ENCODE measurements at places on chromosomes 5 and 9.

GRCh38 chr5:90264689-90265544, 144.6 kb downstream of the CETN3 start:
- no peaks in the 10 kb centered on the region for H3K4me1 ChIP-seq
- H3K36me3 ChIP-seq = no peaks in the 10 kb centered on the region
- no peaks in the 10 kb centered on the region for H3K27me3 ChIP-seq
- DNase-seq = peak; percentile 61
- no peak overlapping the region for H3K4me3 ChIP-seq

- H3K27me3 ChIP-seq = no peaks in the 10 kb centered on the region
- no peaks in the 10 kb centered on the region for H3K4me1 ChIP-seq
- H3K27ac ChIP-seq = no peak overlapping the region
- no peak for DNase-seq
Observed at GRCh38 chr9:118975736-118976135, 393.5 kb downstream of the BRINP1 start.

GRCh38 chr9:136599811-136600660, 54.2 kb upstream of the NOTCH1 start:
- DNase-seq = no peak
- no peak overlapping the region for H3K27ac ChIP-seq
- H3K4me1 ChIP-seq = no peaks in the 10 kb centered on the region

DNA sequence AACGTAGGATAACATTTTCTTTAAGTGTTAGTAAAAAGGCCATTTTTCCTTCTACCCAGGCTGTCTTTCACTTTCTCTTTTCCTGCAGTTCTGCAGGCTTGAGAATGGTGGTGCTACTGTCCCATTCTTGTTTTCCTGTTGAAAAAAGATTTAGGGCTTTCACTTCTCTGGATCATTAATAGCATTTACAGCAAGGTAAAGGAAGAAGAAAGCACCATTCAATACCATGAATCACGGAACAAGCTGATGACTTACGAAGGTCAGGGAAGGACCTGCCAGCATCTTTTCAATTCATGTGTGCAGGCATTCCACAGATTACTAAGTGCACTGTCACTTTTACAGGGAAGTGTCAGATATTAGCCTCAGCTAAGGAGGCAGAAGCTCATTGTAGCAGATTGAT, 292.8 kb downstream of the YTHDC2 start:
- no peaks in the 10 kb centered on the region for H3K36me3 ChIP-seq
- peak; percentile 0 for DNase-seq
- no peaks in the 10 kb centered on the region for H3K27me3 ChIP-seq
- H3K4me1 ChIP-seq = no peaks in the 10 kb centered on the region

DNA sequence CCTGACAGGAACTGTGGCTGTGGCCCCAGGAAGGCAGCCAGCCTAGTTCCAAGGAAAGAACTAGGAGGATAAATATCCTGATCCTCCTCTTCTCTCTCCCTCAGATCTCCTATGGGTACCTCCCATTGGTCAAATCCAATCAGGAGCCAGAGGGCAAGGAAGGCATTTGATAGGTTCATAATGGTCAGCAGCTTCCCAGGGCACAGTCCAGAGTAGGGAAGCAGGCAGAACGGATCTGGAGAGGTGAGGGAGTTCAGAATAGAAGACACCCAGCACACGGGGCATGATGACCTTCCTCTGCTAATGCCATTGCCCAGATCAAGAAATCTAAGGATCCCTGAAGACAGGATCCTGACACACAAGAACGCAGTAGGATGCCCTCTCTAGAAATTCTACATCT, 8.6 kb downstream of the ABLIM3 start:
- no peaks in the 10 kb centered on the region for H3K36me3 ChIP-seq
- no peaks in the 10 kb centered on the region for H3K4me1 ChIP-seq
- H3K27ac ChIP-seq = no peak overlapping the region
- H3K4me3 ChIP-seq = no peak overlapping the region
- no peak for DNase-seq

GRCh38 chr9:122088880-122089706, 4.0 kb downstream of the TTLL11 start:
- no peaks in the 10 kb centered on the region for H3K27me3 ChIP-seq
- H3K36me3 ChIP-seq = no peaks in the 10 kb centered on the region
- no peak for DNase-seq
- no peak overlapping the region for H3K4me3 ChIP-seq
- H3K27ac ChIP-seq = no peak overlapping the region

DNA sequence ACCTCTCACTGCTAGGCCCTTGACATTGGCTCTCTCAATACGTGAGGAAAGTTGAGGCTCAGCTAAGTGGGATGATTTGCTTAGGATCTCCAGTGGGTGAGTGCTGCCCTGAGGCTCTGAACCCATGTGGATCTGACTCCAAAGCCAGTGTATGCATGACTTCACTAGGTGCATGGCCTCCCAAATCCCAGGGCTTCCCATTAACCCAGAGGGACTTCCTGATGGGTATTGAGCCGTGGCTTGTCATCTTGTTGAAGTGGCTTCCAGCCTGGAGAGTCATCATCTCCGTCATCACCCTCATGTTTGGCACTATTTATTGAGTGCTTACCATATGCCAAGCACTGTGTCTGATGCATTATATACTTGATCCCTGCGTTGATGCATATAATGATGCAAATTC, 37.3 kb upstream of the TEX48 start:
- no peak overlapping the region for H3K27ac ChIP-seq
- H3K36me3 ChIP-seq = no peaks in the 10 kb centered on the region
- no peak overlapping the region for H3K4me3 ChIP-seq
- no peaks in the 10 kb centered on the region for H3K4me1 ChIP-seq

DNA sequence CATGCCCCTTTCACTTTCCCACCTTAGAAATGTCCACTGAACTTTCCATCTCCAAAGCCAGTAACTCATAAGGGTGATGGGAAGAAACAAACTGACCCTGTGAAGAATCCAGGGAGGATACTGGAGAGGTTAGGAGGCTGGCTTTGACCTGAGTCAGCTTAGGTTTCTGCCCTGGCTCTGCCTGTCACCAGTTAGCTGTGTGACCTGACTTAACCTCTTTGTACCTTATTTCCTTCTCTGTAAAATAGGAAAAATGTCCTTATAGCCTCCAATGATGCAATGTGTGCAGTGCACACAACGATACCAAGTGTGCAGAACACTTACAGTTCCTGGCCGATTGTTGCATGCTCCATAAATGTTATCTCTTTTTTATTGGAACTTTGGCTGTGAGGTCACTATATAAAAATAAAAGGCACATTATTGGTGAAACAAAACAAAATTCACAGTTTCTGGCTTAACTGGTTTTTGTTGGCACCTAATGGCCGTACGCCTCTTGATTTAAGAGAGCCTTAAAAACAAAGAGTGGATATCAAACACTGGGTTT, 37.8 kb downstream of the GABRP start:
- no peak overlapping the region for H3K4me3 ChIP-seq
- no peaks in the 10 kb centered on the region for H3K4me1 ChIP-seq
- H3K36me3 ChIP-seq = no peaks in the 10 kb centered on the region
- H3K27me3 ChIP-seq = no peaks in the 10 kb centered on the region

GRCh38 chr5:140408750-140409241, 7.2 kb downstream of the ANKHD1 start:
- H3K27ac ChIP-seq = no peak overlapping the region
- no peak overlapping the region for H3K4me3 ChIP-seq
- DNase-seq = no peak
- H3K27me3 ChIP-seq = no peaks in the 10 kb centered on the region
- peaks cover 16% of the 10 kb centered on the region for H3K4me1 ChIP-seq

DNA sequence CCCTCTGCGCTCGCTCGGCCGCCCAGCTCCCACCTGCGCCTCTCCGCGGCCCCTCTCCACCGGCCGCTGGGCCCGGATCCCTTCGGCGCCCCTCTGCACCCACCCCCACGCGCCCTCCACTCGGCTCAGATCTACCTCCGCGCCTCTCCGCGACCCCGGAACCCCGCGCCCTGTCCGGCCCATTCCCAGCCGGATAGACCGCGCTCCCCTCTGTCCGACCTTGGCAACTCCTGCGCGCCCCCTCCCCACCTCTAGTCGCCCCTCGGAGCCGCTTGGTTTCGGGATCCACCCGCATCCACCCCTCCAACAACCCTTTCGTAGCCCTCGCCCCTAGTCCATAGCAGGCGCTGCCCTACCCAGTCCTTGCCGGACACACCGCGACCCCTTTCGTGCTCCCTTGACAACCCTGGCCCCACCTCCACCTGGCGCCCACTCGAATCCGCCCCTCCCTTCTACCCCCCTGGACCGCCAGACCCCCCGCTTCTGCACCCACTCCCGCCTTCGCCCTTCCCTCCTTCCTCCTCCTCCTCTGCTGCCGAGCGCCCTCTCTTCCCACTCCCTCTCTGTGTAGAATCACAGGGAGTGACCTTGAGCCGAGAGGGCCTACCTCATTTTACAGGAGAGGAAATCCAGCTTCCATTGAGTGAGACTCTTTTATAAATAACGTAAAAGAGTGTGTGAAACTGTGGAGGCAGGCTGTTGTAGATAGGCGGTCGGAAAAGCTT, 525 bp upstream of the AK3 start:
- H3K4me1 ChIP-seq = peaks cover 25% of the 10 kb centered on the region
- peaks cover 3% of the 10 kb centered on the region for H3K36me3 ChIP-seq
- H3K27ac ChIP-seq = peak overlapping the region; percentile 86
- H3K27me3 ChIP-seq = no peaks in the 10 kb centered on the region

DNA sequence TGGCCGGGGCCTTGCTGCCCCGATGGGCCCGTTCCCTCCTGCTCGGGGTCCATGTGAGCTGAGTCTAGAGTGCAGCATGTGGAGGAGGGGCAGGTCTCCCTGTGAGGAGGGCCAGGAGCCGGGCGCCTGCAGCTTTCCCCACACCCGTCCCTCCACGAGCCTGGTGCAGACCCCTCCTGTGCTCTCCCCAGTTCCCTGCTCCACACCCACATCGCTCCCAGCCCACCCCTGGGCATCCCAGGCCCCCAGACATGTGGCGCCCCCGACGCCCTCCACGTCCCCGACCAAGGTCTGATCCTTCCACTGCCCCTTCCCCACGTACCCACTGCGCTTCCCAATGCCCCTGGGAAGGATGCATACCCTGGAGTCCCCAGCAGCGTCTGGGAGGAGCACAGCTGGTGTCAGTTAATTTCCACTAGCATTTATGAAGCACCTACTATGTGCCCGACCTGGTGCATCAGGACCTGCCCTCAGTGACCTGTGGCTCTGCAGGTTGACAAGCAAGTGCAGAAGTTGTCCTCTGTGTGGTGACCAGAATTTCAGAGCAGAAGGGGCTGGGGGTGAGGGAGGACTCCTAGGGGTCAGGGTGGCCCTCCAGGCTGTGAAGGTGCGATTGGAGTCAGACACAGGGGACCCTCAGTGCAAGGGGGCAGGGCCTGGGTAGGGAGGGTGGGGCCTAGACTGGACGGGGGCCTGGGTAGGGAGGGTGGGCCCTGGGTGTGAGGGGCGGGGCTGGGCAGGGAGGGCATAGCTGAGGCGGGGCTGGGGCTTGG, 10.8 kb upstream of the SLC6A18 start:
- H3K4me3 ChIP-seq = no peak overlapping the region
- H3K27ac ChIP-seq = no peak overlapping the region
- no peak for DNase-seq
- no peaks in the 10 kb centered on the region for H3K4me1 ChIP-seq
- no peaks in the 10 kb centered on the region for H3K36me3 ChIP-seq

DNA sequence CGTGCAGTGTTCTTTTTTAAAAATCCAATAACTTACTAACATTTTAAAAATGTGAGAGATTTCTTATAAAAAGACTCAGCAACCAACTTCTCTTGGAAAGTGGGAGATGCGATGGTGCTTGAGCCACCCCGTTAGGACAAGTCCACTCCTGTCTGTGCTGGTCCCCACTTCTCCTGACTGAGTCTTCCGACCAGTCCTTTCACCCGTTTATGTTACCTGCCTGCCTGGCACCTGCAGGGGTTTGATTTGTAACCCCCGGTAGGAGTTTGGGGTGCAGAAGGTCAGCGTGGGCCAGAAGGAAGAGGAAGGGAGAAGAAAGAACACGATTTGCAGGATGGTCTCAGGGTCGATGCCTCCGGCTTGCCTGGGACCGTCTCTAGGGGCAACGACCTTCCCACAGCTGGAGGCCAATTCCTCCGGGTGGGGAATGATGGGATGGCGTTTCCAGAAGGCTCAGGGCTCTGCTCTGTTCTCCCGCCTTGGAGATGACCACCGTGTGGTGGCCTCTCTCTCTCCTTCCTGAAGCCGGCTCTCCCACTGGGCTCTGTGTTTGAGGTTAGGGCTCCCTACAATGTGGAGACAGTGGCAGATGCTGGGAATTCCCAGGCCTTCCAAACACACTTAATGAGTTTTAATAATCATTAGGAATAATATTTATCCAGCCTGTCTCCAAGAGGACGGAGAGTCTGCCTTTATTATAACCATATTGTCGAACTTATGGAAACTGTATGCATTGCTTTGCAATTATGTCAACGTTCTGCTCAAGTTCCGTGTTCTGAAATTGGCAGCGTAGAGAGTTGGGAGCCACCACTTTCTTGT, 14.8 kb downstream of the COL27A1 start:
- H3K4me3 ChIP-seq = no peak overlapping the region
- DNase-seq = no peak
- H3K27ac ChIP-seq = no peak overlapping the region
- H3K4me1 ChIP-seq = no peaks in the 10 kb centered on the region

GRCh38 chr5:132467287-132467984, 23.1 kb downstream of the IRF1 start:
- no peak for DNase-seq
- peaks cover 47% of the 10 kb centered on the region for H3K4me1 ChIP-seq
- H3K27me3 ChIP-seq = no peaks in the 10 kb centered on the region
- H3K36me3 ChIP-seq = no peaks in the 10 kb centered on the region

GRCh38 chr9:128056887-128057723, 10.0 kb downstream of the NAIF1 start:
- H3K4me1 ChIP-seq = peaks cover 19% of the 10 kb centered on the region
- no peaks in the 10 kb centered on the region for H3K36me3 ChIP-seq
- no peaks in the 10 kb centered on the region for H3K27me3 ChIP-seq
- no peak for DNase-seq
- H3K27ac ChIP-seq = no peak overlapping the region

DNA sequence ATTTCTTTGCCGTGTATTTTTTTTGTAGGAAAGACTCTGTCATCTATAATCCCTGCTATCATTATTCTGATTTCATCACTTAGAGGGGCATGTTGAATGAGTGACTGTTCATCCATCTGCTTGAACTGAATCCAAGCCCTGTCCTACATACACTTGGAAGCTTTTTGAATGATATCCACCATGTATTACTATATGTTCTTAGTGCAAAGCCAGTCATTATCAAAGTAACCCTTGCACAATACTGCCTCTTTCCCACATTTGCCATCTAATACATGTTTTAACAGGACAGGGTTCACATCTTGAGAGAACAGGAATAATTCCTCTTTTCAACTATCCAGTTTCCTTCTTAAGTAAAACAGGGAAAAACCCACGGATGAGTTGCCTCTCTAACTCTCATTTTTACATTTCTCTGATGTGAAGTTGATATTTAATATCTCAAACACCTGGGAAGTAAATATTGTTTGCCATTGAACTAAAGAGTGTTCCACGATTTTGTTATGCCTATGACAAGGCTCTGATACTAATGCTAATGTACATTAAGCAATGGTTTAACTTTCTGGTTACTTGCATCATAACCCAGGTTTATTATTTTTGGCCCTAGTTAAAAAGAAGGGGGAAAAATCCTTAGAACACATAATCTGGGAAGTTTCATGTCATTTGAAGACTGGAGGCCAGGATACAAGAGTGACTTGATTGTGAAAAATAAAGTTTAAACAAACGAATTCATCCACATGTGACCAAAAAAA, 103.7 kb upstream of the TARS1 start:
- H3K4me1 ChIP-seq = no peaks in the 10 kb centered on the region
- DNase-seq = no peak
- H3K27me3 ChIP-seq = no peaks in the 10 kb centered on the region
- no peak overlapping the region for H3K27ac ChIP-seq
- H3K4me3 ChIP-seq = no peak overlapping the region
- H3K36me3 ChIP-seq = no peaks in the 10 kb centered on the region

- no peak overlapping the region for H3K4me3 ChIP-seq
- peaks cover 6% of the 10 kb centered on the region for H3K27me3 ChIP-seq
- H3K4me1 ChIP-seq = no peaks in the 10 kb centered on the region
- peak; percentile 28 for DNase-seq
- no peaks in the 10 kb centered on the region for H3K36me3 ChIP-seq
- no peak overlapping the region for H3K27ac ChIP-seq
Observed at GRCh38 chr5:66864240-66864884, 268.2 kb downstream of the MAST4 start.
